ENCODE measurements at places on chromosomes 3 and 15.

- DNase-seq = no peak
Measured at GRCh38 chr3:160478338-160478737, 28.8 kb upstream of the TRIM59 start.

GRCh38 chr15:60935130-60935529, 294.0 kb downstream of the RORA start:
- no peak for DNase-seq

DNA sequence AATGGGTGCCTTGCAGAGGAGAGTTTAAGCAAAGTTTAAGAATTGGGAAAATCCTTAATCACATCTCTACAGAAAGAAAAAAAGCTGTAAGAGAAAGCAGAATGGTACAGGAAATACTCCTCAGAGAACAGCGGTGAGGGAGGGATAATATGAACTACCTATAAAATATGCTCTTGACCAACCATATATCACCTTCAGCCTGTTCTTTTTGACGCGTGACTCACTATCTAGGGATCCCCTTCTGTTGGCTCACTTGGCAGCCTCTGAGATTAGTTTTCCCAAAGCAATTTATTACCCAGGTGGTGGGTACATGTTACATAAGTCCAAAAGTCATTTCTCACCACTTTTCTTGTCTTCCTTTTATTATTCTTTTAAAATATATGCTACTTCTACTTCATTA, 97.7 kb downstream of the CNTN6 start:
- no peak for DNase-seq

DNA sequence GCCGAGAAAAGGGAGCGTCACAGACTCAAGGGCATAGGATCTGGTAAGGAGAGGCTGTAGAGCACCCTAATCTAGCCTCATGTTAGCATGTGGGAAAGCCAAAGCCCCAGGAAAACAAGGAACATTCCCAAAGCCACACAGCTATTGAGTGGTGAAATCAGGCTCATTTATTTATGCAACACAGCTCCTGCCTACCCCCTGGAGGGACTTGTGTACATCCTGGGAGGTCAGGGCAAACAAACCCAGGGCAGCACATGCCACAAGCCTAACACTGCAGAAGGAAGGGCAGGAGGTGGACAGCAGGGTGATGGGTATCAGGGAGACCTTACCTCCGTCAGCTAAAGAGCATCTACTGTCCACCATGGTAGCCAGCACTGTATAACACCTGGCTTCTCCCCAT, 283.5 kb downstream of the RPLP1 start:
- DNase-seq = no peak

- no peak for DNase-seq
Measured at GRCh38 chr15:27832237-27832596, 266.9 kb downstream of the OCA2 start.

DNA sequence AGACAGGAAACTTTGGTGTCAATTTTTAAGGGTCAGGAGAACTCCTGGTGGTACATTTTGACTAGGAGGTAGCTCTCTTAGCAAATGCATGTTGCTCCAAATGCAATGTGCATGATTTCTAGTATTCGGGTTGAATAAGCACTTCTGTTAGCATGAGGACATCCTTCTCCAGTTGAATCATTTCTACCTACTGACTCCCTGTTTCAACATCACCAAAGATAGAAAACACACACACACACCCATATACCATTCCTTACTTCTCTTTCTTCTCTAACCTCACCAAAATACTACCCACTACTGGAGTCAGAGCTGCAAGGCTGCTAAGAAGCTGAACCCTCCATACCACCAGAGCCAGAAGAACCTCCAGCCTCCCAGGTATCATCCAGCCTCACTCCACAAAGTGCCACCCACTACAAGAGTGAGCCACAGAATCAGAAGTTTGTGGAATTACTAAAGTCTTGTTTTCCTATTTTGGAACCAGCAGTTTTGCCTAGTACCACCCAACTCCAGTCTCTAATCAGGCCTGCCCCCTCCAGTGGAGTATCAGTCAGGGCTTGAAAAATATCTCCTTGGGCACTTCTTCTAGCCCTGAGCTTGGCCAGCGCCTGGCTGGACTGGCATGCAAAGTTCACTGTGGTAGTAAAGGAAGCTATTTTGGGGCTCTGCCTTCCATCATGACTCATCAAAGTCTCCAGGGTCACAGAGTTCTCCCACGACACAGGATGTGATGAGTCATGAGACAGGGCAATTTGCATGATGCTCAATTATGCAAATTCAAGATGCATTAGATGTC, 110.3 kb downstream of the CYP19A1 start:
- no peak for DNase-seq

GRCh38 chr15:88375234-88375927, 91.8 kb downstream of the MRPL46 start:
- DNase-seq = no peak

DNA sequence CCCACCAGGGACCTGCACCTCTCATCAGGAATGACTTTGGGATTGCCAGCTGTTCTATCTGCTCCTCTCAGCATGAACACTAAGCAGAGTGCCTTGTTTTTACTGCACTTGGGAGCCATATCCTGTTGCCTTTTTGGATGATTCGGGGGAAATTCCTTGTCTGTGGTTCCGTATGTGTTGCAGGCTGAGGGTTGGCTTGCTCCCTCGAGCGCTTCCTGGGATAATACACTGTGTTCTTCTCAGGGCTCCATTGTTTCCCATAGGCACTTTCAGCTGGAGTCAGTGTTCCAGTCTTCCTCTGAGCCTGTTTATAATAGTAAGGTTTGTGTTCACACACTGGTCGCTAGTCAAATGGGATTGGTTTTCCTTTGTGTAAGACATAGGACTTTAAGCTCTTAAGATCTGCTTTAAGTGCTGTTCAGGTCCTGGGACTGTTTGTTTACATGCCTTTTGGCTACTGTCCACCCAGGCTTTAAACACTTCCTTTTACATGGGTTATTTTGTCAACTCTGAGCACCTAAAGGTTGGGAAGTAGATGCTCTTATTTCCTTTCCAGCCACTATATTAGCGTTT, 23.4 kb downstream of the BOC start:
- DNase-seq = no peak

DNA sequence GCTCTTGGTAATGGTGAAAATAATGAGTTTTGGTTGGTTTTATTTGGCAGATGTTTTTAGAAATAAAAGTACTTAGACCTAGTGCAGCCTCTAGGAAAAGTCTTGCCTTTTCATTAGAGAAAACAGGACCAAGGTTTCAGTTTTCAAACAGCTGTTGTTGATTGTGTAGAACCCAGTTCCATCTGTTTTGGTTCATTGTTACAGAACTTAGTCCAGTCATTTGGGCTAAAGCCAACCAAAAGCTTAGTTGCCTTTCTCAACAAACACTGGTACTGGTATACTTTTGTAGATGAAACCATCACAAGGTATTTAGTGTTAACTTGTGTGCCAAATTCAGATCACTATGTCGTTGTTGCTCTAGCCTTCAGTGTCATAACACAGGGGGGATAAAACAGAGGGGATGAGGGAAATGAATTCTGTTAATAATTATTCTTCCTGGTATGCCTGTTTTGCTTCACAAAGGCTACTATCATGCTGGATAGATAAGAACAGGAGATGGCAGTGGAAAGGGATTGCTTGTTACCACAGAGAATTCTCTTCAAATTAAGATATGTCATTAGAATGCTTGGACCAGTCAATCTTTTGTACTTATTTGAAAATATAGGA, 12.6 kb upstream of the APH1B start:
- DNase-seq = no peak

- no peak for DNase-seq
Measured at GRCh38 chr15:98062869-98063268, 102.4 kb downstream of the ARRDC4 start.

GRCh38 chr15:48890375-48890972, 12.5 kb downstream of the EID1 start:
- no peak for DNase-seq

GRCh38 chr3:52532838-52533622, 627 bp downstream of the NT5DC2 start:
- DNase-seq = peak; percentile 46

DNA sequence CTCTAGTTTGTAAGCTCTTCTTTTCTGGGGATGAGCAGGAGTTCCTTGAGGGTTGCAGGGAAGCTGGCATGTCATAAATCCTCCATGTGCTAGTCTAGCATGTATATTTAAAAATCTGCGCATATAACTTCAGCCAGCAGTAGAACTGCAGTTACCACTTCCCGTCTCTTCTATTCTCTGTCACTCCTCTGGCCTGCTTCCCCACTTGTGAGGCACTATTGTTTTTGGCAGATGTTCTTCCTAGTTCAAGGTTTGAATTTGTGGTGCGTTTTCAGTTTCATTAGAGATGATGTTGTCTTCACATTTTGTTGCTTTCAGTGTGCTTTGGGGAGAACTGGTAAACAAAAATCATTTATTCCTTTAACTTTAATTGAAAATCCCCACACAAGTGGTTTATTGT, 169.1 kb upstream of the ZPLD1 start:
- no peak for DNase-seq

- DNase-seq = no peak
Measured at GRCh38 chr3:127710155-127710941, 37.6 kb downstream of the ABTB1 start.

GRCh38 chr3:95460274-95460673, 1354.1 kb upstream of the EPHA6 start:
- DNase-seq = no peak

- DNase-seq = no peak
Measured at GRCh38 chr3:4703054-4703480, 209.9 kb downstream of the ITPR1 start.

- DNase-seq = no peak
Measured at GRCh38 chr15:70234256-70234905, 136.7 kb upstream of the TLE3 start.

- no peak for DNase-seq
Measured at GRCh38 chr3:31634476-31634875, 101.8 kb downstream of the STT3B start.

GRCh38 chr15:85571780-85572179, 191.4 kb downstream of the AKAP13 start:
- DNase-seq = no peak

GRCh38 chr15:80093854-80094418, 34.5 kb downstream of the ZFAND6 start:
- DNase-seq = no peak

GRCh38 chr15:64478863-64479262, 18.5 kb downstream of the ZNF609 start:
- DNase-seq = no peak

DNA sequence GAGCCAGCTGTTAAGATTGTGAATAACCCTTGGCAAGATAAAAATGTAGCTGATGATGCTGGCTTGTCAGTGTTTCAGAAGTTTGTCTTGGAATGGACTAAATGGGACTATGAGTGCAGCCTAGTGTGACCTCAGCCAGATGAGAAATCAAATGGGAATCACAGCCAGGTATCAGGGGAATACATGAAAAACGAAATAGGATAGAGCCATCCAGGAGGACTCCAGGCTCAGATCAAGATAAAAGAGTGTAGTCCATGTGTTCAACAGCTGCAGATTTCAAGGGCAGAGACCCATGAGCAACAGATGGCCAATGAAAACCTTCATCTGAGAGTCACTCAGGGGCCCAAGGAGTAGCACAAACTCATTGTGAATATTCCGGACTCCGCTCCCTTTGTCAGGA, 1080.9 kb upstream of the CADM2 start:
- no peak for DNase-seq

DNA sequence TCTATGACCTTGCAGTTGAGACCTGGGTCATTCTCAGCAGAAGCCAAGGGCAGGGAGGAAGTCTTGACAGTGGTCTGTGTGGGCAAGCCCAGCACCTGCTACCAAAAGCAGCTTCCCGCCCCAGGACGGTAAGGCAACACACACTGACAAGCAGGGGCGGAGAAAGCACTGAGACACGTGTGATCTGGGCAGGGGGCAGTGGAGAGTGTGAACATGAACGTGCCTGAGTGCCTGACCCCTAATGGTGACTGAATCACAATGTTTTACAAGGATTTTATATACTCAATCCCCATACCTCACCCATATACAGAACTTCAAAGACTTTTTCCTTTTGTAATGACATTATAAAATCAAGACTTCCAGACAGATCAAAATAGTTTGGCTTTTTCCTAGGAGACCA, 35.2 kb downstream of the ANP32A start:
- no peak for DNase-seq

DNA sequence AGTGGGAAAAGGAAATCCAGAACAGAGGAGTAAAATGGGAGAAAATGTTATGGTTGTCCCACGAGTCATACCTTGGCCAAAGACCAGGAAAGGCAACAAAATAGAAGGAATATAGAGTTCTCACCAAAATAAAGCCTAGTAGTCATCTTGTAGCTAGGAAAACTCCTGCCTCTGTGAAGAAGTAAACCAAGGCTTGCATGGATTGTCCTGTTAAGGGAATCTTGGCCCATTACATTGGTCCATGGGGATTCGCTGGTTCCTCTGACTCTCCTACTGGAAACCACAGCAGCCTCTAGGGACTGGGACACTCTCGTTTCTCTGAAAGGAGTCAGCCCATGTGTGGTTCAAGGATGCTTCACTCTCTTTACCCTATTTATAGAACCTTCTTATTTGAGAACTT, 62.9 kb upstream of the FNDC3B start:
- DNase-seq = no peak

GRCh38 chr3:52153389-52154096, 680 bp downstream of the POC1A start:
- no peak for DNase-seq

GRCh38 chr15:57337868-57338411, 38.4 kb upstream of the CGNL1 start:
- DNase-seq = peak; percentile 47

DNA sequence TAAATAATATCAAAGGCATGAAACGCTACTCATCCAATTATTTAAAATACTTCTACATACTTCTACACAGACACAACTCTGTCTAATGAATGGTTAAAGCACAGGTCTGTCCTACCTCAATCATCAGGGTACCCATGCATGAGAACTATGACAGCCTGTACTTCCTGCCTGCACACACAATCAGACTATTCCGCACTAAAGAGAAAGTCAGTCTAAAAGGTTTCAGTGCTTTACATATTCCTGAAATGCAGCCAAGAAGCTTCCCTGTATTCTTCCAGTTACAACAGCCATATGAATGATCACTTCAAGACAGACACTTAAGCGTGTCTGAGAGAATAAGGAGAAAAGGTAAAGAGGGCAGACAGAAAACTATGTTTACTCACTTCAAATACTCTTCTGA, 58.8 kb downstream of the TUBGCP4 start:
- no peak for DNase-seq

DNA sequence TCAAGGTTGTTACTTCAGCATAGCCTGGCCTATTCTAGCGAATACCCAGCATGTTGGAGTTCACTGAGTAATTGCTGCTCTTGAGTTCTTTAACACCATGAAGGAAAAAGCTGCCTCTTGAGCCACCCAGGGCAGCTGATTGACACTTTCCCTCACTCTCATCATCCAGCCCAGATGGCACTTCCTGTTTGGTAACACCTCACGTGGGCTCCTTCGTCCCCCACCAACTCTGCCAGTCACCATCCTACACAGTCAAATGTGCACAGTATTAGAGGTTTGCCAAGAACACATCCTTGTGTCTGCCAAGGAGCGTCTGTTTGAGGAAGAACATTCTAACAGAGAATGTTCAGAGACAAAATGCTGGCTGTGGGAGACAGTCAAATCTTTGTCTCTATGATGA, 266.3 kb downstream of the RPLP1 start:
- DNase-seq = no peak

GRCh38 chr3:87390353-87390752, 114.0 kb upstream of the POU1F1 start:
- DNase-seq = no peak

GRCh38 chr15:97199393-97200051, 761.0 kb upstream of the ARRDC4 start:
- no peak for DNase-seq
